ENCODE measurements at places on chromosomes 7 and 10. TPM values are rescaled to one million over a fixed set of nuclear protein-coding genes. Genes with fewer than 3 reads are reported as not detected.
A peak's percentile ranks its signal among the peaks of the same experiment; 100 is the strongest.

- H3K4me1 ChIP-seq, result no peaks in the 10 kb centered on the region
- DNase-seq, result peak; percentile 52
- H3K27me3 ChIP-seq, result no peaks in the 10 kb centered on the region
- H3K36me3 ChIP-seq, result no peaks in the 10 kb centered on the region
Measured at GRCh38 chr10:95430231-95430951, 130.8 kb downstream of the SORBS1 start.

DNA sequence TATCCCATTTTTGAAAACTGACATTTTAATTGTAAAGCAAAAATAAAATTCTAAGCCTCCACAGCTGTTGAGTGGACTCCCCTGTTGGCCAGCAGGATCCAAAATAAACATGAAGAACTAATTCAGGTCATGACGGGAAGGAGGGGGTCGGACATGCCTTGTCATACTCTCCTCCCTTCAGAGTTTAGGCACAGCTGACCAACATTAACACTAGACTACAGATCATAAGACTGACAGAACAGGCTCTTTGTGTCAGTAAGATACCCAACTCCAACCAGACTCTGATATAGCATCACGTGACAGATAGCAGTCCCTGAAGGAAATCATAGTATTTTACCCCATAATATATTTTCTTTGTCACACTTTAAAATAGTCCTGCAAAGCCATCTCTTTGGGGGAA lies 20.9 kb upstream of the ZNF12 start:
- no peaks in the 10 kb centered on the region for H3K36me3 ChIP-seq
- no peaks in the 10 kb centered on the region for H3K27me3 ChIP-seq
- no peak overlapping the region for H3K4me3 ChIP-seq

- no peaks in the 10 kb centered on the region for H3K27me3 ChIP-seq
- peaks cover 21% of the 10 kb centered on the region for H3K4me1 ChIP-seq
- H3K27ac ChIP-seq, result no peak overlapping the region
- no peak overlapping the region for H3K4me3 ChIP-seq
- no peak for DNase-seq
- H3K36me3 ChIP-seq, result no peaks in the 10 kb centered on the region
Measured at GRCh38 chr10:70579234-70580002, 23.1 kb downstream of the PRF1 start.

GRCh38 chr7:33562996-33563395 lies 342.3 kb upstream of the BMPER start:
- H3K4me1 ChIP-seq, result no peaks in the 10 kb centered on the region
- no peaks in the 10 kb centered on the region for H3K27me3 ChIP-seq
- H3K27ac ChIP-seq, result no peak overlapping the region
- H3K4me3 ChIP-seq, result no peak overlapping the region

DNA sequence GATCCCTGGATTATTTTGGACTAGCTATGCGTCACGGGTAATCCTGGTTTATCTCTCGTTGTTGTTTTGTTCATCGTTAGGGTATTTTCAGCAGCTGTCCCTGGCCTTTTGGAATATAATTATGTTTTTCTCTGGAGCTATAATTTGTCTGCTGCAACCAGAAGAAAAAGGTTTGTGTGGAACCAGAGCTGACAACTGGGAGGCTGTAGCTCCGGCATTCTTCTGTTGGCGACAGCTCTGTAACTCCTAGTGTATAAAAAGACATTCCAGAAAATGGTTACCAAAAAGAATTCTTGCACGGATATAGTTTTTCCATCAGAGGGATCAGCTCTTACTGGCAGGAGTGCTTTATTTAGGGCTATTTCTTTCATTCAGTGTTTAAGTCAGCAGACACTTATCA lies 130.9 kb upstream of the PRR15 start:
- no peaks in the 10 kb centered on the region for H3K36me3 ChIP-seq
- DNase-seq, result no peak
- H3K27ac ChIP-seq, result no peak overlapping the region
- no peaks in the 10 kb centered on the region for H3K27me3 ChIP-seq

- H3K27ac ChIP-seq, result no peak overlapping the region
- H3K4me1 ChIP-seq, result no peaks in the 10 kb centered on the region
- no peaks in the 10 kb centered on the region for H3K27me3 ChIP-seq
Measured at GRCh38 chr7:79334841-79335240, 118.6 kb downstream of the MAGI2 start.

DNA sequence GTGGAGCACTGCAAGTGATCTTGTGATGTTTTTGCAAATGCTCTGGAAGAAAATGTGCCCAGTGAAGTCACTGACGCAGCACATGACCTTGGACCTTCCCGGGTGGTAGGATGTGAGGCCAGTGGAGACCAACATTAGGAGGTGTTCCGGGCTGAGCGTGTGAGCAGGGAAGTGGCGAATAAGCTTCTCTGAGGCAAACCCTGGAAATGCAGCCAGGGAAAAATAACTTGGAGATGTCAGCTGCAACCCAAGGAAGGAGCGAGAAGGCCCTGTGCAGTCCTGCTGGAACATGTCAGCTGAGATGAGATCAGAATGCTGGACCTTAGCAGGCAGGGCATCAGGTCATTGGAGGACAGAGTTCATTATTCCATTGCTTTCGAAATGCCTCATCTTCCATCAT lies 18.6 kb upstream of the SDK1 start:
- no peaks in the 10 kb centered on the region for H3K36me3 ChIP-seq
- H3K4me1 ChIP-seq, result no peaks in the 10 kb centered on the region
- H3K27ac ChIP-seq, result no peak overlapping the region
- no peak for DNase-seq
- H3K4me3 ChIP-seq, result no peak overlapping the region
- H3K27me3 ChIP-seq, result no peaks in the 10 kb centered on the region

DNA sequence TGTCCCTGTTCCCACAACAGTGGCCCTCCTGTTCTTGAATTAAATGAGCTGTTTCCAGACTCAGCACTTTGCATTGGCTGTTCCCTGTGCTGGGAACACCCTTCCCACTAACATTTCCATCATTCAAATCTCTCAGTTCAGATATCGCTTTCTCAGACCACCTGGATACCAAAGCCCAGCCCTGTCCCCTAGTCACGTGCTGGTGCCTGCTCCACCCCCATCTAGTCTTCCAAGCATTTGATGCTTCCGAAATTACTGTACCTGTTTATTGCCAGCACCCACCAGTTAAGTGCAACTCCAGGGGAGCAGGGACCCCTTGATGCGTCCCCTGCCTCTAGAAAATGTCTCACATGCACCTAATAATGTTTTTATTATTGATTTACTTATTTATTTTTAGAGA lies 3.0 kb upstream of the SLC29A4 start:
- no peak overlapping the region for H3K4me3 ChIP-seq
- H3K27me3 ChIP-seq, result no peaks in the 10 kb centered on the region
- H3K27ac ChIP-seq, result no peak overlapping the region
- no peaks in the 10 kb centered on the region for H3K36me3 ChIP-seq

- peak within 1 kb of the TSS; percentile 90 for H3K27ac ChIP-seq
- H3K36me3 ChIP-seq, result no peaks in the 10 kb centered on the region
- peaks cover 7% of the 10 kb centered on the region for H3K4me1 ChIP-seq
- no peaks in the 10 kb centered on the region for H3K27me3 ChIP-seq
Measured at GRCh38 chr10:19816411-19817230, at the start of gene PLXDC2. TSS of gene PLXDC2 (plus strand) at chr10:19816432.

DNA sequence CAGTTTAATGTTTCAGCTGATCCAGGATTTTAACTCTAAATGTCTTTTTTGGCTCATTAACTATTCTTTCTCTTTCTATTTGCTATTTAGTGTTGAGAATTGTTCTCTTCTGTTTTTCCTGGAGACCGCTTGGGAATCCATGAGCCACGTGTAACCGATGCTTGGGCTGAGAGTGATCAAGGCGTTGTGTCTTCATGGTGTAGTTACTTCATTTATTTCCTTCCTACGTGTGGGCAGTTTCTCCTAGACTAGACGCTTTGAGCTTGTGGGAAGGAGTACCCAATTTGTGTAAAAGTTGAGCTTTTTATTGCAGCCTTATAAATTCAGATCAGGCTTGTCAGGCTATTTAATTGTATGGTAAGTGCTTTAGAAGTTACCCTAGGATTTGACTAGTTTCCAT lies 2.9 kb downstream of the EIF3B start:
- no peak overlapping the region for H3K4me3 ChIP-seq
- no peak for DNase-seq
- no peaks in the 10 kb centered on the region for H3K27me3 ChIP-seq
- peaks cover 16% of the 10 kb centered on the region for H3K4me1 ChIP-seq
- peaks cover 8% of the 10 kb centered on the region for H3K36me3 ChIP-seq

DNA sequence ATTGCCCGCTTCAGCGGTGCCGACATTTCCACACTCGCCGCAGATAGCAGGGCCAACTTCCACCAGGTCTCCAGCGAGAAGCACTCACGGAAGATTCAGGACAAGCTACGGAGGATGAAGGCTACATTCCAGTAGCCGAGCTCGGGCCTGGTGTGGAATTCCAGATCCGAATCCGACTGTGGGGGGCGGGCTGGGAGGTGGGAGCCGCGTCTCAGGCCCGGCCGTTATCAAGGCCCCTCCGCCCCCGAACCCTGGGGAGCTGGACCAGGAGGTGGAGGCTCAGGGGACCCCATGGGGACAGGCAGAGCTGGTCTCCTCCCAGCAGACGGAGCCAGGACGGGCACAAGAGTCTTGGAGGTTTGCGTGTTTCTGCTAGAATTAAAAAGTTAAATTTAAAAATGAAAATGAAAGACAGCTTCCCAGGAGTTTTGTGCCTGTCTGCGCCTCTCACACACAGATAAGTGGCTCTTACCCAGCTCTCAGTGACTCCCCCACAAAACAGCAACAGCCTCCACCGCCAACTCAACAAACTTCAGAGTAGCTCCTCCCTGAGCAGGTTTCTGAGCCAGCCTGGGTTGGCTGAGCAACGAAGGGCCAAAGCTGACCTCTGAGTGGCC lies 5.2 kb upstream of the UTF1 start:
- peaks cover 8% of the 10 kb centered on the region for H3K27me3 ChIP-seq
- peak; percentile 78 for DNase-seq
- no peak overlapping the region for H3K4me3 ChIP-seq
- H3K36me3 ChIP-seq, result no peaks in the 10 kb centered on the region
- H3K27ac ChIP-seq, result no peak overlapping the region

- no peaks in the 10 kb centered on the region for H3K36me3 ChIP-seq
- H3K27me3 ChIP-seq, result no peaks in the 10 kb centered on the region
- DNase-seq, result peak; percentile 23
- no peak overlapping the region for H3K4me3 ChIP-seq
Measured at GRCh38 chr10:110016039-110016438, 8.3 kb downstream of the ADD3 start.

DNA sequence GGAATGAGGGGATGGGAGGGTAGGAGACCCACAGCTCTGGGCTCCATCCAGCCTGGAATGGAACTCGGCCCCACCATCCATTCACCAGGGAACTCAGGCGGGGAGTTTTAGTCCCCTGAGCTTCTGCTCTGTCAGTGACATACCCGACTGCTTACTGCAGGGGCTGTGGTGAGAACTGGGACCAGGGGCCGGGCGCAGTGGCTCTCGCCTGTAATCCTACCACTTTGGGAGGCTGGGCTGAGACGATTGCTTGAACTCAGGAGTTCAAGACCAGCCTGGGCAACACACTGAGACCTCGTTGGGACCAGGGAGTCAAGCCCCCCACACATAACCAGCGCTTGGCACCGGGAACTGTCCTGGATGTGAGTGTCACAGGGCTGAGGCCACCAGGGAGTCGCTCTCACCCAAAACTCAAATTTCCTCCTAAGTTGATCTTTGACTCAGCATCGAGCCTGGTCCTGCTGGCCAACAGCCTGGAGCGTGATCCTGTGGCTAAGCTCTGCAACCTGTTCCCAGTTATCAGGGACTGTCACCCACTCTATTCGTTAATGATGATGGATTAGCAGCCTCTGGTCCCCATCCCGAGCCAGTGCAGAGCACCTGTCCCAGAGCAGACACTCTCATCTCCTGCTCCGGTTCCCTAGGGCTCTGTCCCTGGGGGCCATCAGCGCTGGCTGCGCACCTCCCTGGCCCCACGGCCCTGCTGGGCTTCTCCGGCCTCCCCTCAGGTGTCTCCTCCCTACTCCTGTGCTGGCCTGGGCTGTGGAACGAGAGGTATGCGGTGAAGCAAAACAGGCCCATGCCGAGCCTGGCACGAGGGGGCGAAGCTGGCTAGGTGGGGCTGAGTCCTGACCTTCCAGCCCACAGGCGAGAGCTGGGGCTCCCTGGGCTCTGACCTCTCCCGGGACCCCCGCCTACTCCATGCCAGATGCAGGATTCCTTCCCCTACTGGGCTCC lies 902 bp upstream of the CLDN15 start:
- peak overlapping the region; percentile 74 for H3K27ac ChIP-seq
- H3K27me3 ChIP-seq, result no peaks in the 10 kb centered on the region
- no peak for DNase-seq
- H3K4me1 ChIP-seq, result peaks cover 5% of the 10 kb centered on the region
- H3K36me3 ChIP-seq, result peaks cover 16% of the 10 kb centered on the region
- H3K4me3 ChIP-seq, result no peak overlapping the region

GRCh38 chr10:63628526-63629362 lies 107.5 kb downstream of the REEP3 start:
- no peaks in the 10 kb centered on the region for H3K27me3 ChIP-seq
- H3K4me3 ChIP-seq, result no peak overlapping the region
- peak overlapping the region; percentile 90 for H3K27ac ChIP-seq
- H3K36me3 ChIP-seq, result no peaks in the 10 kb centered on the region

- H3K4me1 ChIP-seq, result no peaks in the 10 kb centered on the region
- DNase-seq, result no peak
- H3K36me3 ChIP-seq, result no peaks in the 10 kb centered on the region
- H3K27me3 ChIP-seq, result no peaks in the 10 kb centered on the region
- no peak overlapping the region for H3K4me3 ChIP-seq
- H3K27ac ChIP-seq, result no peak overlapping the region
Measured at GRCh38 chr10:88647061-88647615, 17.1 kb upstream of the LIPF start.

DNA sequence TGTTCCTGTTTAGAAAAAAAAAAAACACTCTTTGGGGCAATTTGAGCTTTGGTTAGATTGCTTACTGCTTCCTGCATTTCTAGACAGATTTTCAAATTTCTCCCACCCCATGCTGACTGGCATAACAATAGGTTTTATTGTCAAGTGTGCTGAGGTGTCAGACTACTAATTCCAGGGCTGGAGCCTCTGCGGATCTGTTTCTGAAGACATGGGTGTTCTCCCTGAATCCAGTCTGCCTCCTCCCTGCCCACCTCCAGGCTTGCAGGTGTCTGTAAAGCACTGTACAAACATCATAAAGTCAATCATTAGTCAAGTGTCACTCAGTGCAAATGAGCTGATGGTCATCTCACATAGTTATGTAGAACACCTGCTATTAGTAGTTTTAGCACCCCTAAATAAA lies 292.4 kb downstream of the GATA3 start:
- H3K27me3 ChIP-seq, result no peaks in the 10 kb centered on the region
- no peak for DNase-seq
- no peaks in the 10 kb centered on the region for H3K36me3 ChIP-seq
- H3K4me1 ChIP-seq, result no peaks in the 10 kb centered on the region
- no peak overlapping the region for H3K27ac ChIP-seq

DNA sequence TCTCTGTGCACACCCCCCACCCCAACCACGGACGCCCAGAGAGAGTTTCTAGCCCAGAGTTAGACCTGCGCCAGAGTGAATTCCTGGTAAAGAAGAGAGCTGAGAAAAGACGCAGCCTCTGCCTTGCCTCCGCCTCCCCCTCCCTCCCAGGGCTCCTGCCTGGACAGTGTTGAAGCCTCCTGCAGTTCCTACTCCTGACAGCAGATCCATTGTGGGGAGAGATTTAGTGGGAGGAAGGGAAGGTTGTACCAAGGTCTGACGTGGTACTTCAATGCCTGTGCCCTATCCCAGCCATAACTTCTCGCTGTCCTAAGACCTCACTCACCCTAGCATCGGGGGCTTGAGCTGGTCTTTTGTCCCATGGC lies 952 bp downstream of the SRRM3 start:
- peaks cover 4% of the 10 kb centered on the region for H3K4me1 ChIP-seq
- no peaks in the 10 kb centered on the region for H3K27me3 ChIP-seq
- H3K36me3 ChIP-seq, result no peaks in the 10 kb centered on the region
- H3K4me3 ChIP-seq, result no peak overlapping the region
- no peak for DNase-seq
- no peak overlapping the region for H3K27ac ChIP-seq

The PSTK gene
- 3.9 TPM for total RNA-seq

The AVL9 gene
- total RNA-seq, result 45.1 TPM

The PON1 gene
- total RNA-seq, result not detected

The RNF148 gene
- total RNA-seq, result 5.8 TPM

The ANKRD30A gene
- not detected for total RNA-seq

The LRGUK gene
- 3.7 TPM for total RNA-seq

The GPER1 gene
- total RNA-seq, result 12.5 TPM

The SYT15 gene
- total RNA-seq, result 1.9 TPM

The AGAP5 gene
- total RNA-seq, result 12.1 TPM

Data from thyroid gland (tissue), 4 donors.